Thymus (tissue), 14 donors: ENCODE measurements at places on chromosomes 3 and 15. TPM values are rescaled to one million over a fixed set of nuclear protein-coding genes. Genes with fewer than 3 reads are reported as not detected.

The LEKR1 gene
- 1.7 TPM for total RNA-seq

The CTXN2 gene
- not detected for total RNA-seq

GRCh38 chr3:160822936-160823335 is 66.9 kb downstream of the PPM1L start:
- DNase-seq = no peak

DNA sequence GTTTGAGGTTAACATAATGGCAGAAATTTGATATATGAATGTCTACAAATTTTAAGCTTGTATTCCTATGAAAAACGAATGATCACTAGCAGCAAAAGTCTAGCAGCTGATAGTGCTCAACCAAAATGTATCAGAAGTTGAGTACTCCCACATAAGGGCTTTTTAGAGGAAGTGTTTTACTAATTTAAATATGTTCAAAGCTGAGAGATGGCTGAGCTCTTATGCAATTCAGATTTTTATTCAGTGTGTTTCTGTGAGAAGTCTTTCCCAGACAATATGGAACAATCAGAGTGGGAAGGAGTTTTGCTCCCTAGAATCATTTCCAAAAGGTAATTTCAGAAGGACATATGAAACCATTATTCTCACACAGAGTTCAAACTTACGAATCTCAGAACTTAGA is 327.0 kb downstream of the ZPLD1 start:
- DNase-seq = no peak

- DNase-seq = no peak
These were observed 157.0 kb downstream of the FGF12 start for GRCh38 chr3:192570315-192570714.

DNA sequence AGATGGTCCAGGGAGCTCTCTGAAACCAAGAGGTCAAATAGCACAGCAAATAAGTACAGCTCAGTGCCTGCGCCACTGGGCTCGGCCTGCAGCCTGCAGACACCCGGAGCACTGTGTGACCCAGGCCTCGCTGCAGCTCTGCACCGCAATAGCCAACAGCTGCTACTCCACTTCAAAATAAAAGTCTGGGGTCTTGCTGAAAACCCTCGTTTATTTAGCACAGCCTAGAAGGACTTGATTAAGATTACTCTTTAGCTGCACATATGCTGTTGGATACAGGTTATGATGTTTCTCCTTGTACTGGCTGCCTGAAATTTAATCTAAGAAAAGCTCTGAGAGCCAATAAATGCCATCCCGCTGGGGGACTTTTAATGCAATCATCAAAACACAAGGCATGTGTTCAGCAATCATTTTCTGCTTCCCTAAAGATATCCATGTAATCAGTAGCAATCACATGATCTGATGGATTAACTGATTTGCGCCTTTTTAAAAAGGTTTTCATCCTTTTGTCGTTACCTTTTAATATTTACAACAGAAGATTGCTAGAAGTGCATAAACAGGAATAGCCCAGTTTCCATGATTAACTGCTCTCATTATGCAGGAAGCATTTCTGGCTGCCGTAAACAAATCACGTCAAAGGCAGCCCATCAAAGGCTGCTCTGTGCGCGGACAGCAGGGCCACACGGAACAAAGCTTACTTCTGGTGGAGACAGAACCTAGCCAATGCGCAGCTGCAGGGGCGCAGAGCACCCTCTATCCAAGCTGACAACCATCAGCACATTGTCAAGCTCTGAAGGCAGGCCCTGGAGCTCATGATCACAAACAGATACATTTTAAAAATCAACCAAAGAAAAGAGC is 58.8 kb downstream of the CLASP2 start:
- DNase-seq = peak; percentile 65

The EPHB3 gene
- 1.3 TPM for total RNA-seq

The ZDHHC23 gene
- 1.7 TPM for total RNA-seq

DNA sequence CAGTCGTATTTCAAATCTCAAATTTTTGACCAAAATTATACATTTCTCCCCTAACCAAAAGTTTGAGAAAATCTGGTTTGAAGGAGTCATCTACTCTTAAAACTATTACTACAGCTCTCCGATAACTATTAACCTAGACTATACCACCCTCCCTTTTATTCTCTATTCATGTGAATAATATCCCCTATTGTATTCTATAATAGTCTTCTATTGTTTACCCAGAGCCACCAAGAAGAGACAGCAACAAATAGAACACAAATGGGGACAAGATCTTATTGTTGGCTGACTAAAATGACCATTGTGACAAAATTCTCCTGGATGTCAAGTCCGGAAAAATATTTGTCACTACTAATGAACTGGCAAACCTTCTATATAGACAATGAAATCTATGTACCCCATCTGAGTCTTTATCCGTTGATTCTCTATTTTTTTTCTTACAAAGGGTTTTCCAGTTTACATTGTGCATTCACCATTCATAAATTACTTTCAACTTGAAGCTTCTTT is 618.0 kb downstream of the CADM2 start:
- DNase-seq = no peak

The AGTR1 gene
- total RNA-seq = 0.61 TPM

- DNase-seq = no peak
These were observed 145.0 kb downstream of the ADAM10 start for GRCh38 chr15:58604455-58604923.

- no peak for DNase-seq
These were observed 25.9 kb downstream of the CXCR6 start for GRCh38 chr3:45969116-45969515.

The RTP4 gene
- total RNA-seq = 9.3 TPM

The GPR149 gene
- not detected for total RNA-seq

- DNase-seq = no peak
These were observed 259.1 kb upstream of the TPM1 start for GRCh38 chr15:62783303-62783957.

GRCh38 chr3:187902041-187902471 is 156.8 kb upstream of the BCL6 start:
- no peak for DNase-seq

DNA sequence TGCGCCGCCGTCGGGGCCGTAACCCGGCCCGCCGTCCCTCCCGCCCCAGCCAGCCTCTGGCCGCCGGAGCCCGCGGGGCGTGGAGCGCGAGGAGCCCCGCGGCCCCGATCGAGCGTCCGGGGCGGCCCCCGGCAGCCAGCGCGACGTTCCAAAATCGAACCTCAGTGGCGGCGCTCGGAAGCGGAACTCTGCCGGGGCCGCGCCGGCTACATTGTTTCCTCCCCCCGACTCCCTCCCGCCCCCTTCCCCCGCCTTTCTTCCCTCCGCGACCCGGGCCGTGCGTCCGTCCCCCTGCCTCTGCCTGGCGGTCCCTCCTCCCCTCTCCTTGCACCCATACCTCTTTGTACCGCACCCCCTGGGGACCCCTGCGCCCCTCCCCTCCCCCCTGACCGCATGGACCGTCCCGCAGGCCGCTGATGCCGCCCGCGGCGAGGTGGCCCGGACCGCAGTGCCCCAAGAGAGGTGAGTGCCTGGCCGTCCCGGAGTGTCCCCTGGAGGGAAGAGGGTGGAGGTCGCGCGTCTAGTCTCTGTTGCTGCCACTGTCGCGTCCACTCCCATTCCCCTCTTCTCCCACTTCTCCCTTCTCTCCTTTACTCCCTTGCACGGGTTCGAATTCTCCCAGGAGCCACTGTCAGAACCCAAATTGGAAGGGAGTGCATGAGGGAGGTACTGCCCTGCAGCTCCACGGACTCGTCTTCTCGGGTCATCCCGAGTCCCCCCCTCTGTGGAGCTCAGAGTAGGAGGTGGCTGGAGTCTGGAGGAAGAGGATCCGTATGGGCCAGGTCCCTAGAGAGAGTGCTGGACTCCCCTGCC is 585 bp downstream of the CSK start:
- DNase-seq = no peak

The BSN gene
- 0.09 TPM for total RNA-seq

The FSTL1 gene
- total RNA-seq = 53.5 TPM

The SKOR1 gene
- total RNA-seq = 0.14 TPM

The GPR160 gene
- 7.7 TPM for total RNA-seq

GRCh38 chr15:77387365-77388105 is 32.4 kb downstream of the PEAK1 start:
- no peak for DNase-seq
